ENCODE measurements at places on chromosomes 7 and 10.

- no peak for DNase-seq
Observed at GRCh38 chr7:55303220-55303619, 61.9 kb upstream of the LANCL2 start.

- no peak for DNase-seq
Observed at GRCh38 chr10:85448716-85449115, 917.9 kb downstream of the GRID1 start.

DNA sequence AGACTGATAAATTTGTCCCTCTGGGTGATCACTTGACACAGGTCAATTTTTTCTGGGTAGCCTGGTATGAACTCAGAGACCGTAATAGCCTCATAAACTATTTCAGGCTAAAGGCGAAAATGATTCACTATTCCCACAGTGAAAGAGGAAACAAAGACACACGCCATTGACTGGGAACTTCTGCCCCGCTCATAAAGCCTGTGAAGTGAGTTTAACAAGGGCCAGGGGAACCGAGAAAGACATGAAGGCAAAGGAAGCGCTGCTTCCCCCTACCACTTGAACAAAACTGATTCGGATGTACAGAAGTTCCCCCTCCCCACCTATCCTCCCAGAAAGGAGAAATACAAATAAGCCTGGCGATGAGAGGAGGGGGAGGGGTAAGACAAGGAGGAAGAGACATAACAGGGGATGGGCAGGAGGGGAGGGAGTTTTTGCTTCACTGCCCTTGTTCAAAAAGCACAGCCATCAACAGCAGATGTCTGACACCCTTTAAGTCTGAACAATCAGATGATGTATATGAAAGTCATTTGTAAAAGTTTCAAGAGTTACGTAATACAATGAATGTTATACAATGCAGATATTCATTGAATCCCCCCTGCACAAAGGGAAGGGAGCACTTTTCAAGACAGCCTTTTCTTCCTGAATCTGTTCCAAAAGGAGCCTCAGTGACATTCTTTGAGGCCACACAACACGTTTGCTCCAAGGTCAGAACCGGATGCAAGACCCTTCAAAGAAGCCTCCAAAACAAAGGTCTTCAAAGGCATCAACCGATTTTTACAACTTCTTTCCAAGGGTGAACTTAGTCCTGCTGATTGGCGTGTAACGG lies 734 bp downstream of the ABCB4 start:
- no peak for DNase-seq

- no peak for DNase-seq
Observed at GRCh38 chr7:35971133-35971891, 170.5 kb downstream of the SEPTIN7 start.

GRCh38 chr7:66239467-66239856 lies 34.3 kb downstream of the TPST1 start:
- no peak for DNase-seq

- DNase-seq: no peak
Observed at GRCh38 chr10:87702973-87703294, 43.3 kb downstream of the PAPSS2 start.

DNA sequence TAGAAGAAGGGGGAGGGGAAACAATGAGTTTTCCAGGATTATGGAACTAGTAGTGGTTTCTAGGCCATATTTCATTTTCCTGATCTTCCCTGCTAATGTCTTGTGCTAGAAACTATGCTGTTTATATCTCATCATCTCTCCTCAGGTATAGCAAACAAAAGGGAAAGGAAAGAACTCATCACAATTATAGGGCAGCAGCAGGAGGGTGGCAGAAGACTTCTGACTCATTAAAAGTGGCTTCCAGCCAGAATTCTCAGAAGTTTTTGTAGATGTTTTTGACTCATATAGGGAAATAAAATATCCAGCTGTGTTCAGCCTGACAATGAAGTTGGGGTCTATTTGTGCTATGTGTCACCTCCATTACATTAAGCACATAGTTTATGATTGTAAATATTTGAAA lies 6.5 kb downstream of the AHR start:
- peak; percentile 23 for DNase-seq

DNA sequence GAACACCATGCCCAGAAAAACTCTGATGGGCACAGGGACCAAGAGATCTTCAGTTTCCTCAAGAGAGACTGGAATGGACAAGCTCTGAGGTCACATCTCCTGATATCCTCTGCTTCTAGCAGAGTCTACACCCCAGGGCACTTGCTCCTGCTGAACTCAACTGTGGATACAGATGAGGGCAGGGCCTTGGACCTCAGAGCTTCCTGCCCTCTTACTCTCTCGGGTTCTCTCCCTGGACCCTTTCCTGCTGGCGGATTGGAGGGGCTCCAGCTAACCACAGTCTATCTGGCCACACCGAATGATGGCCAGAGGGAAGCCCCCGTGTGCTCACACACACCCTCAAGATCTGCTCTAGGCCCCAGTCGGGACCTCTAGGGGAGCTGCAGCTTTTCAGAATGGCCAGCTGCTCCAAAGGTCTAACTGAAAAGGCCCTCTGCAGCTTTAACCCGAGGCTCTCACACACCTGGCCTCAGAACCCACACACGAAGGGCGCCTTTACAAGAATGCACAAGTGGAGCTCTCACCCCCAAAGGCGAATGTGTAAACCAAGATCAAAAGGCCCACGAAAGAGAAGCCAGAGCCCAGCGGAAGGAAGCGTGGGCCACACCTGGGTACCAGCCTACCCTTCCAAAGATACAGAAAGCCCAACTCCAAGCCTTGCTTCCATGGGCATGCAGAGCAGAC lies 65.5 kb downstream of the FAM53B start:
- no peak for DNase-seq

DNA sequence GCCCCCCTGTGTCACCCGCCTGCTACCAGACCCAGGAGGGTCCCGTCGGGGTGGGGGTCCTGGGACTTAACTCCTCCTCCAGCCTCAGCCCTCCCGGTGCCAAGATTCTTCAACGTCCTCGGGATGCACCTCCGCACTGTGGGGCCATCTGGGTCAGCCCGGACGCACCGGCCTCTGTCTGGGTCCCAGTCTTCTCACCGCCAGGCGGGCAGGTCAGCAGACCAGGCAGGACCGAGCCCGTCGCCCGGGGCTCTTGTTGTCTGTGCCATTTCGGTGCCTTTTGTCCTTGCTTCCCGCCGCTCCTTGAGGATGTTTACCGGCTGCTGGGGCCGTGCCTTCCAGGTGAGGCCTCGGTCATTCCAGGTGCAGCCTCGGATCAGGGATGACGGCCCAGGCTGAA lies 32.1 kb upstream of the PSMG3 start:
- DNase-seq: no peak

- no peak for DNase-seq
Observed at GRCh38 chr10:48254750-48255512, 19.6 kb downstream of the FRMPD2 start.

- no peak for DNase-seq
Observed at GRCh38 chr7:121313220-121313792, 15.5 kb upstream of the WNT16 start.

DNA sequence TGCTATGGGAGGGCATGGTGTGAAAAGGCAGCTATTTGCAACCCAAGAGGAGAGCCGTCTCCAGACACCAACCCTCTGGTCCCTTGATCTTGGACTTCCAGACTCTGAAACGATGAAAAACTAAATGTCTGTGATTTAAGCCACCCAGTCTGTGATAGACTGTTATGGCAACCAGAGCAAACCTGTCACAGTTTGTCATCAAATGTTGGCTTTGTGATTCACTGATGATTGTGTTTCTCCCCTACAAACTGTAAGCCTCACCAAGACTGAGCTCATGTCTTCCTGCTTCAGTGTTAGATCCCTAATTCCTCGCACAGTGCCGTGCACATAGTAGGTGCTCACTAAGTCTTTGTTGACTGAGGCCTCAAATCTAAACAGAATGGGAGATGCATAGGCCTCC lies 224.6 kb upstream of the PITRM1 start:
- no peak for DNase-seq

GRCh38 chr7:102289057-102289456 lies 2.4 kb downstream of the SH2B2 start:
- no peak for DNase-seq

GRCh38 chr7:11858026-11858425 lies 26.0 kb upstream of the THSD7A start:
- DNase-seq: no peak

- DNase-seq: no peak
Observed at GRCh38 chr7:43505412-43505811, 77.5 kb upstream of the STK17A start.

GRCh38 chr10:130387936-130388580 lies 251.9 kb downstream of the GLRX3 start:
- no peak for DNase-seq

DNA sequence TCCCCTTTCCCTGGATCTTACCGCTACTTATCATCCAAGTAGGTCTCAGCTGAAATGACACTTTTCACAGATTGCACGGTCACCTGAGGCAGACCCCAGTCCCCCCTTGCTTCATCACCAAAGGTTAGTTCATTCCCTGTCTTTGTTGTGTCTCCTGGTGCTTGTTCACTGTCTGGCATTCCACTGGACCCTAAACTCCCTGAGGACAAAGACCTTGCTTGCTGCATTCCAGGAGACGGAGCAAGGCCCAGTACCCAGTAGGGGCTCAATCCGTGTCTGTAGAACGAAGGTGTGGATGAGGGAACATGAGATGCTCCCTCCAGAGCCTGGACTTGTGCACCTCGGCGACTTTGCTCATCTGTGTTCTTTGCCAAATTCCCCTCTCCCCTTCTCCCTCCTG lies 160.0 kb downstream of the RAB11FIP2 start:
- DNase-seq: no peak

DNA sequence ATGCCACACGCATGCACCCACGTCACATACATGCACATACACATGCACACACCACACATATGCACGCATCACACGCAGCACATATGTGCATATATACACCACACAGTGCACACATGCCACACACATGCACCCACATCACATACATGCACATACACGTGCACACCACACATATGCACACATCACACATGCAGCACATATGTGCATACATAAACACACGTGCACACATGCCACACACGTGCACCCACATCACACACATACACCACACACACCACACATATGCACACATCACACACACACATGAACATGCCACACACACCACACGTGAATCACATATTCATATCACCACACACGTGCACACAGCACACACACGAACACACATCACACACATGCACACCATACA lies 338.8 kb downstream of the PTPRN2 start:
- no peak for DNase-seq

DNA sequence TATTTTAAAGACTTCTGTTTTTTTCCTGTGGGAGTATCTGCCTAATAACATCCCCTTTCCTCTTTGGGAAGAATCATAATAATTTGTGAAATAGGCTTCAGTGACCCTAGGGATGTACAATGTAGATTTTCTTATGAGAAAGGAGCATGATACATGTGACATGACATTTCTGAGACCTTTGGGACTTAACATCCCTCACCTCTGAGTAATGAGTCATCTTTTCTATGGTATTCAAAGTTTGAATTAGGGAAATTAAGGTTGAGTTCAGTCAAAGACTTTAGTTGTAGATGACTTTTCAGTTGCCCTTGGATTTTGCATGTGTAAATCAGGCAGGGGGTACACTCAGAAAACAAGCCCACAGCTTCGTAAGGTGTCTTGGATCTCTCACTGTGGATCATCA lies 14.3 kb downstream of the GRK5 start:
- DNase-seq: no peak

DNA sequence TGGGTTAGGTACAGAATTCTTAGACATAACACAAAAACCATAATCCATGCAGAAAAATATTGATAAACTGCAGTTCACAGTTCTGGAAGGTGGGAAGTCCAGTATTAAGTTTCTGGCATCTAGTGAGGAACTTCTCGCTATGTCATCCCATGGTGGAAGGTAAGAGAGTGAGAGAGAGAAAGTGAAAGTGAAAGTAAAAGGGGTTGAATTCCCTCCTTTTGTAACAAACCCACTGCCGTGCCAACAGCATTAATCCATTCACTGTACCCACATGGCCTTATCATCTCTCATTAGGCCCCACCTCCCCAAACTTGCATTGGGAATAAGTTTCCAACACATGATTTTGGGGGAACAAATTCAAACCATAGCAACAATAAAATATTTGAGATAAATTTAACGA lies 17.1 kb downstream of the ZNF485 start:
- DNase-seq: no peak

DNA sequence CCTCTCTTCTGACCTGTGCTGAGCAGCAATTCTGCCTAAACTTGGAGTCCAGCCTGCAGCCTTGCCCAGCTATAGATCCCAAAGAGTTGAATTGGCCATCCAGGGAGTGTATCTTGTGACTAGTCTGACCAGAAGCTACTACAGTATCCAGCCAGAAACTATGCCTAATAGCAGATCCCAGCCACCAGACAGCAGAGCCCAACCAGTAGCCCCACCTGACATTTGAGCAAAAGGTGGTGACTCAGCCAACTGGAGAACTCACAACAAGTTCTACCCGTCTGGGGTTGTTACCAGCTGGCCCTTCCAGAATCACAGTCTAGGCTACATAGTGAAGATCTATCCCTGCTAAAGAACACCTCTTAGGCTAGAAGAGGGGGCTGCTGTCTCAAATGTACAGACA lies 315.0 kb downstream of the CRPPA start:
- DNase-seq: no peak

- DNase-seq: no peak
Observed at GRCh38 chr10:11242443-11243387, 225.0 kb downstream of the CELF2 start.

- DNase-seq: no peak
Observed at GRCh38 chr10:86931872-86932271, 25.5 kb downstream of the MMRN2 start.

DNA sequence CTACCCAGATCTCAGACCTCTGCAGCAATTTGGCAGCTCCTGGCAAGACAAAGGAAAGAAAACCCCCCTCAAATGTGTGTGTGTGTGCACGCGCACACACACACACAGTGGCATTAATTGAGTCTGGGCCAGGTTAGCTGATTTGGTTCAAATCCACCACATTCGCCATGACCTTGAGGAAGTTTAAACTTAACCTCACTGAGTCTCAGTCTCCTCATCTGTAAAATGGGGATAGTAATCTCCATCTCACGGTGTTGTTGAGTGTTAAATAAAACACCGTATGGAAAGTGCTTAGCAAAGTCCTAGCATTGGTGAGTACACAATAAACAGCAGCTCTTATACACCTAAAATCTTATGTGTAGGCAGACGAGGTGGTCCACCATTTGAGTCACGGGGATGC lies 4.9 kb downstream of the LOXL4 start:
- DNase-seq: no peak

DNA sequence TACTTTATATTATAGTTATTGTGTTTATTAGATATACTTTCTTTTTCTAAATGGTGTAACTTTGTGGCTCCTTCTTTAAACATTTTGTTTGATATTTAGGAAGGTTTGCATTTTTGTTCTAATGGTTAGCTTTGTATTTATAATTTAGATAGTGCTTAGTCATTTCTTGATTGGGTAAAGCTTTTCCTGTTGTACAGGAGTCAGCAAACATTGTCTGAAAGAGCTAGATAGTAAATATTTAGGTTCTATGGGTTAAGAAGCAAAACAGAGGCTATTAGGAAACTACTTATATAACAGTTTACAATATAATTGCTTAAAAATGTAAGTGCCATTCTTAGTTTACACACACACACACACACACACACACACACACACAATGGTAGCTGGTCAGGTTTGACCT lies 70.6 kb upstream of the CCDC6 start:
- DNase-seq: no peak

- no peak for DNase-seq
Observed at GRCh38 chr7:29350351-29350750, 155.8 kb downstream of the CHN2 start.
